Kidney epithelial cell (primary cell): ENCODE measurements at places on chromosomes 2 and 18. TPM values are rescaled to one million over a fixed set of nuclear protein-coding genes. Genes with fewer than 3 reads are reported as not detected.

- no peak for DNase-seq
Observed at GRCh38 chr2:239009589-239009961, 161.7 kb downstream of the TWIST2 start.

GRCh38 chr18:58254873-58255511, 211.0 kb downstream of the NEDD4L start:
- peak; percentile 55 for DNase-seq

DNA sequence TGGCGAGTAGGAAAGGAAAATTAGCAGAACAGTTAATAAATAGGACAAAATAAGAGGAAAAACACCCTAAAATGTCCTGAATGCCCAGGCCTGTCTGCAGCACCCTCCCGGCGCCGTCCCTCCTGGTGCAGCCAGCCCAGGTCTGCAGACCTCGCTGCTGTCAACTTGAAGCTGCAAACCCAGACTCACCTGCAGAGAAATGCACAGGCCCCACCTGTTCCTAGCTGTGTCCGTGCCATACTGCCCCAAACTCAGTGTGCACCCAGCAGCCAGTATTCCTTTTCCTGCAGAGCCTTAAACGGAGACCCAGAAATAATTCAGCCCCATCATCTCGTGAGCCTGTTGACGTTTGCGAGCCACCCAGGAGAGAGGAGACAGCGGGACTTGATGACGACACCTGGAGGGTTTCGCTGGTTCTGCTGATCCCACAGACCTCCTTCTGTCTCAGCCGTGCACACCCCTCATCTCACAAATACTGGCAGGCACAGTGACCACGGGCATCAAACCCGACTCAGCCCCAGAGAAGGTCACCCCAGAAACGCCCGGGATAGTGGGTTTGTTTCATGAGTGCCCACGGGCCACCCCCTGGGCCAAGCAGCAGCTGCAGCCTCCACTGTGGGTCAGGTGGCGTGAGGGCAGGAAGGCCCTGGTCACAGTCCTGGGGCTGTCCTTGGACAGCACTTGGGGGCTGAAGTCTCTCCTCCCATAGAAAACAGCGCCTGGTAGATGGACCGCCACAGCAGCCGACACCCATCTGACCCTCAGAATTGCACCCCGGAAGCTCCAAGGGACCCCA, 239.5 kb upstream of the SALL3 start:
- no peak for DNase-seq

DNA sequence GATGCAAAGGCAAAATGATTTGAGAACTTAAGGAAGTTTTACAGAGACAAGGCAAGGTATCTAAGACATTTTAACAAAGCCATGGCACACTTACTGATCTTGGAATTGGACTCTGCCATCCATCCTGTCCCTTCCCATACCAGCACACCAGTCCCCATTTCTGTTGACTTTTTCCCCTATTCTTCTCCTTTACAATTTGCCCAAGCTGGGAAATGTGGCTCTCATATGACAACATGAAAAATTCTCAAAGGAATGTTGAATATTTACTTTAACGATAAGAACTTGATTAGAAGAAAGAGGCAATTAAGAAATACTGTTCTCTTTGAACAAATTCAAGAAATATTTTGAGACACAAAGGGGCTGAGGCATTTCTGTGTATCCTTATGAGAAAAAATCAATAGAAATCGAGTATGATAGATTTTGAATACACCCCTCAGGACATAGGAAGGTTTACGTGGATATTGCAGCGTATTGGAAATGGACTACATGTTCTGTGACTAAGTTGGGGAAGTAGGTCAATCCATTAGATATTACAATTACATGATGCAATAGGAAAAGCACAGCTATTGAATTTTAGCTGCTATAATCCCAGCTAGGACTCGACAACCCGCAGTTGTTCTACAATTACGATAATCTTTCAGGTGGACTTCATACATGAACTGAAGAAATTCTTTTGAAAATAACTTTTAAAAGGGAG, 201.6 kb downstream of the TRIB2 start:
- DNase-seq, result no peak

GRCh38 chr2:26571316-26571715, 69.8 kb downstream of the CIB4 start:
- no peak for DNase-seq

- DNase-seq, result no peak
Observed at GRCh38 chr2:122741403-122741802, 986.0 kb downstream of the TSN start.

DNA sequence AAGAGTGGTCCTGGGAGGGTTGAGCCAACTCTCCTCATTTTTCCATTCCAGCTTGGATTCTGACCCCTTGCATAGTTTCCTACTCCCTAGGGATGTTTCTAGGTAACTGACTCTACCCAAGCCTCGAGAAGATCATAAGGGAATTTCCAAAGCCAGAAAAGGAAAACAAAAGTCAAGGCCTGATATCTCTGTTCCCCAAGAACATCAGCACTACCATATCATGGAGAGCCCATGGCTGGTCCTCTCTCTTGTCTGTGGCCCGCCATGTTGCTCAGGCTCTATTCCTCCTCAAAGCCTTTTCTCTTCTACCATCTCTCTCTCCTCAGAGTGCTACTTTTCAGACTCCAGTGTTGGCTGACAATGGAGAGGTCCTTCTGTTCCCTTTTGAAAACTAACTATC, 99.6 kb upstream of the KLF7 start:
- DNase-seq, result no peak

DNA sequence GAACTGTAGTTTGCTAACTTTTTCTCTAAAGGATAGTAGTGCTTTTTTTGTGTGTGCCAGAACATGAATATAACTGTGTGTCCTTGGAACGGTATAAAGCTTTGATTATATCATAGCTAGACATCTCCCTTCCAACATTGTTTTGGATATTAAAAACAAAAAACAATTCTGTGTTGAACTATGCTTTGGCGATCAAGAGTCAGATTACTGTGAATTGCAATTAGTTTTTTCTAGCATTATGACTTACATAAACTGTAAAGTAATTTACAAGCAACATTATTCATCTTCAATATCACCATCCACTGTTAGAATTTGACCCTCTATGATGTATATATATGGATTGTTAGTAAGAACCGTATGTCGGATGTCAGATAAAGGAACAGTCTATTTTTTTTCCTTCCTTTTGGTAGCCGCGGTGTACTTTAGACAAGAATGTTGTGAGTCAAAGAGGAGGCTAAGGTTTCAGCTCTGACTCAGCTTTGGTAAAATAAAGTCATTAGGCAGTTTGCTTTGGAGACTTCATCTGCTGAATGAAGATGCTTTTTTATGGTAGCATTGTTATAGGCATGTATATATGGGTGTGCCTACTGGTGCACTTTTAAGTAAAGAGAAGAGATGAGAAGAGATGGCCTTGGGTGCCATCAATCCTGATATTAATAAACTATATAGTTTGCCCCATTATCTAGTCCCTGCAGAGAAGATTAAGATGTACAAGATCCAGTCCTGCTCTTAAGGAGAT, 76.4 kb downstream of the LTBP1 start:
- peak; percentile 47 for DNase-seq

DNA sequence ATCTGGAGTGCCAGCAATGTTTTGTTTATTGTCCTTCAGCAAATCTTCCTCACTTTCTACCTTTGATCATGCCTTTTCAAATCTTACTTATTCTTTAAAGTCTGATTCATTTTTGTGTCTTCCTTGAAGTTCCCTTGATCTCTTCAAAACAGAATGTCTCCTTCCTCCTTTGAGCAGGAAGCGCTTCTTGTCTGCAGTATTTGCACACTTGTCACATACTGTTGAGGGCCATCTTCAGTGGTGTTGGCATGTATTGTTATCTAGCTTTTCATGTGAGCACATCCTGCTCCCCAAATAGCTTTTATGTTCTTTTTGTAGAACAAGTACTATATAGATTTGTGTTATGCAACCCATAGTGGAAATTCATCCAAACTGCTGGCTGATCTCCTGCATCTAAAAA, 5.9 kb upstream of the CERS6 start:
- DNase-seq, result no peak

GRCh38 chr2:190941571-190941970, 61.0 kb downstream of the GLS start:
- DNase-seq, result no peak

- no peak for DNase-seq
Observed at GRCh38 chr18:60024857-60025256, 125.1 kb downstream of the PMAIP1 start.

GRCh38 chr2:124805060-124805459, 780.0 kb downstream of the CNTNAP5 start:
- DNase-seq, result no peak

GRCh38 chr2:72821118-72821517, 4.7 kb downstream of the EXOC6B start:
- no peak for DNase-seq

DNA sequence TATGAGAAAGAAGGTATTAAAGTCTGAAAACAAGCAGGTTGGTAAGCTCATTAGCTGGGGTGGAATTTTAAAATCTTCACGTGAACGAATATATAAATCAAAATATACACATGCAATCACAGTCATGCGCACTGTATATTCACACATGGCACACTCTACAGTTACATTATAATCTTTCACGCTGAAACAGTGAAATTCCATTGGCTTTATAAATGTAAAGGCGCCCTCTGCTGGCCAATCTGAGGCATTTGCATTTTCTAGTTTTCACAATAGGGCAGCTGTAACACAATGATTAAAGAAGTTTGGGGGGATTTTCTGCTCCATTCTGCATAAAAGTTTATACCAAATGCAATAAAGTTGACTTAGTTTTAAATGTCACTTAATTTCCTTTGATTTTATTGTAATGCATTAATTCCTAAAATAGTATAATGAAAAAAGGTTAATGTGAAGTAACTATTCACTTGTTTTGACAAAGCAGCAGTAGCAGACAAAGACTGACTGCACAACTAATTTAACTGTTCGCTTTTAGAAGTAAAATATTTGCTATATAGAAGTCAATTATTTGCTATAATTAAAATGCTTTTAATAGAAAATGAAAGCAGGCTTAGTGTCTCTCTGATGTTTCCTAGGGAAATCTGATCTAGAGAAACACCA, 17.2 kb downstream of the IFIH1 start:
- DNase-seq, result no peak

- DNase-seq, result no peak
Observed at GRCh38 chr2:222604749-222605515, 51.0 kb downstream of the FARSB start.

GRCh38 chr2:73984922-73985307, 205 bp downstream of the TET3 start:
- DNase-seq, result no peak

GRCh38 chr18:9001209-9001608, 101.3 kb upstream of the NDUFV2 start:
- no peak for DNase-seq

- DNase-seq, result no peak
Observed at GRCh38 chr18:50447952-50448351, 73.1 kb downstream of the SKA1 start.

- DNase-seq, result no peak
Observed at GRCh38 chr18:44036501-44036900, 644.2 kb upstream of the SETBP1 start.

DNA sequence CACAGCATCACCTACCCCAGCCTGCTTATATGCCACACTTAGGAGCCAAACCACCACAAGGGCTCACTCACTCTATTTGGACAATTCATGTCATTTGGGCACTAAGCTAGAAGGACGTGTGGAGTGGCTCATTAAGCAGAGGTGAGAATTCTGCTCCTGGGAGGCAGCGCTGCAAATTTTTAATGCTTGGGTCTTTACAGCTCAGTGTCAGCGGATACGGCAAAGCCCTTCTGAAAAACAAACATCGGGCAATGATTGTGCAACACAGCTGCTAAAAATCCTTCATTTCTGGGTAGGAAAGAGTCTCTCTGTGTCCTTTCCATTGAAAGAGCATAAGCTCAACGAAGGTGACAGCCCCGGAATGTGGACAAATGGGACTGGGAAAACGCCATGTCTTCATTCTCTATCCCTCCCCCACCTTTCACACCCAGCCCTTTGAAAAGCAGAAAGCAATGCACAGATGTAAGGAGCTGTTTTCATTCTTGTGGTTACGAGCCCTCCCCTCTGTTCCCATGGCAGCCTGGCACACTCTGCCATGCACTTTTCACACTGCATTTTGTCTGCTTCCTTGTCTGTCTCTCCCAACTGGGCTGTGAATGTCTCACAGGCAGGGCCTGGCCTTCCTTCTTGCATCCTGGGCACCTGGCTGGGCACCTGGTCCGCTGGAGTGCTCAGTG, 16.0 kb downstream of the TMEM177 start:
- DNase-seq, result peak; percentile 72

GRCh38 chr2:240159251-240159839, 18.9 kb upstream of the OTOS start:
- no peak for DNase-seq

DNA sequence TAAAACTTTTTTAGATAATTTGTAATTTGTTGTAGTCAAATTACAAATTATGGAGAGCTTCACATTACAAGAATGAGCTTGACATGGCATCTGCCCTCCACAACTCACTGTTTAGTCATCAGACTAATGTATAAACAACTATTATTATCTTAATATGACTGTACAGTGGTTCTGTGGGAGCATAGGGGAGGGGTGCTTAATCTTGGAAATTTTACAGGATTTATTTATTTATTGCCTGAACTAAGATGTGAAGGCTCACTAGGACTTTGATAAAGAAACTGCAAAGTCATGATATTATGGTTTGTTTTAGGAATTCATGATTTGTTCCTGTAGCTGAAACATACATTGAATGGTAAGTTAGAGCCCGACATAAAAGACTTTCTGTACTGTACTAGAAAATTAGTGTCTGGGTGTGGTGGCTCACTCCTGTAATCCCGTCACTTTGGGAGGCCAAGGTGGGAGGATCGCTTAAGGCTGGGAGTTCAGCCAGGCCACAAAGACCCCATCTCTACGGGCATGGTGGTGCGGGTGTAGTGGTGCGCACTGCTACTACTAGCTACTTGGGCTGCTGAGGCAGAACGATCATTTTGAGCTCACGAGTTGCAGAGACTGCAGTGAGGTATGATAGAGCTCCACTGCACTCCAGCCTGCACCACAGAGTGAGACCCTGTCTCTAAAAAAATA, 2.1 kb downstream of the MARCHF7 start:
- no peak for DNase-seq

CYP27C1 gene
- 1.1 and 2.3 TPM in 2 replicates for total RNA-seq

PPIG gene
- 15.3 and 24.7 TPM in 2 replicates for total RNA-seq

FZD7 gene
- 13.5 and 14.5 TPM in 2 replicates for total RNA-seq

CAVIN2 gene
- total RNA-seq, result 0.21 and 0.62 TPM in 2 replicates

ATOH8 gene
- total RNA-seq, result 0.41 and 1.0 TPM in 2 replicates

CPS1 gene
- 1.2 and 3.8 TPM in 2 replicates for total RNA-seq

LINC00305 gene
- total RNA-seq, result not detected in 2 replicates
